ENCODE measurements at places on chromosomes 4 and X.

GRCh38 chr4:154406018-154406795 lies 85.4 kb downstream of the DCHS2 start:
- DNase-seq, result no peak

- no peak for DNase-seq
Measured at GRCh38 chr4:184450045-184450444, 24.3 kb downstream of the IRF2 start.

- no peak for DNase-seq
Measured at GRCh38 chrX:17024886-17025285, 78.4 kb downstream of the REPS2 start.

GRCh38 chr4:140133576-140133975 lies 20.4 kb downstream of the MAML3 start:
- no peak for DNase-seq

- DNase-seq, result no peak
Measured at GRCh38 chr4:159017323-159018026, 85.4 kb upstream of the RAPGEF2 start.

DNA sequence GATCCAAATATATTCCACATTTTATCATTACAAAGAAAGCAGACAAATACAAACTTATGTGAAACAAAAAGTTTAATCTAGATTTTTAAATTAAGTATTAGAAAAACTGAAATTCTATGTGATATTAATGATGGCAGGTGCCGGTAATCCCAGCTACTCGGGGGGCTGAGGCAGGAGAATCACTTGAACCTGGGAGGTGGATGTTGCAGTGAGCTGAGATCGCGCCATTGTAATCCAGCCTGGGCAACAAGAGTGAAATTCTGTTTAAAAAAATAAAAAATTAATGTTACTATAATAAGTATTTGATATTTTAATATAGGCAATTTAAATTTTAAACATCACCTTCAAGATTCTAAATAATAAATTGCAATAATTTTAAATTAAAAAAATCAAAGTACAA lies 400.6 kb downstream of the PABPC4L start:
- DNase-seq, result no peak

GRCh38 chr4:176034499-176034898 lies 31.1 kb upstream of the WDR17 start:
- no peak for DNase-seq

- DNase-seq, result no peak
Measured at GRCh38 chr4:145380123-145380522, 101.5 kb upstream of the SMAD1 start.

GRCh38 chr4:120528428-120528827 lies 394.1 kb downstream of the PRDM5 start:
- no peak for DNase-seq

- no peak for DNase-seq
Measured at GRCh38 chrX:47637546-47638195, 7.9 kb upstream of the CFP start.

DNA sequence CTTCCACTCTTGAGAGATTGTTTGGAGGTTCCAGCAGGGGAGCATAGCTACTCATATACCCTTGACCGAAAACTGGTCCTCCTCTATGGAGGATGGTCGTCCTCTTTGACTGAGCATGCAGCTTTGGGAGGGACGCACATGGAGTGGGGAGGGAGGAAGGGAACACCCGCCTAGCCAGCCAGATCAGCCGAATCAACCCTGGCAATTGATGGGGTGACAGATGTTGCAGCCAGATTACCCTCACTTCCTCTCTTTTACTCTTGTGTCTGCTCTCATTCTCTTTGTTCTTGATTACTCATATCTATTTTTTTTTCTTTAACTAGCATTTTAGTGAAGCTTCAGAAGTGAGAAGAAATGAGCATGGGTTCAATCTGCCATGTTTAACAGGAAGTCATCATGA lies 19.6 kb downstream of the MGST2 start:
- DNase-seq, result no peak

- no peak for DNase-seq
Measured at GRCh38 chrX:147920161-147920666, 8.5 kb downstream of the FMR1 start.

DNA sequence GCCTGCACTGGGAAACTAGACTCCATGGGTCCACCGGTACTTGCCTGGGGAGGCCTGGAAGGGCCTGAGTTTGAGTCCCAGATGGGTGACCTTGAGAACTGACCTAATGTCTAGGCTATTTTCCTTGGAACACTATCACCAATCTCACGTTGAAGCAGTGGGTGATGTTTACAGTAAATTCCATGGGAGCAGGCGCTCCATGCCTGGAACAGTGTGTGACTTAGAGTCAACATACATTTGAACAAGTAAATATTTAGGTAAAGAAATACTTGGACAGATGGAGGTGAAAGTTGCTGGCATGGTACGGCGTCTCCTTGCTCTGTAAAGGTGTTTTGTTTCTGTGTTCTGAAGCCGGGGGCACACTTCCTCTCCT lies 47.5 kb downstream of the TBC1D14 start:
- no peak for DNase-seq

DNA sequence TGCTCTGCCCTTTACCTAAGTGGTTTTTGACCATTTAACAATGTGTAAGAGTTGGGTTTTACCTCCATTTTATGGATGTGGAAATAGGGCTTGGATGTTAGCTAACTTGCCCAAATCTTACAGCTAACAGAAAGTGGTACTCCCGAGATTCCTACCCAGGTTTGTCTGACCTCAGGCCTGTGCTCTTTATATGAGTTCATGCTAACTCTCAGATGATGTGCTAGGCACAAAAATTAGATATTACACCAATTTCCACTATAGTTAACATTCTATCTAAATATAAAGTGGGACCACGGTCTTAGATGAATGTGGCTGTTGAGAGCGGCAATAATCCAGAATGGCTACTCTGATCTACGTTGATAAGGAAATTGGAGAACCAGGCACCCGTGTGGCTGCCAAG lies at the start of gene PTTG2:
Gene PTTG2 (plus strand): TSS at position 301 of the 400 bp plus-strand sequence. CDS start 37 bp downstream, at position 338.
- DNase-seq, result no peak

GRCh38 chr4:121377076-121377475 lies 3.7 kb downstream of the QRFPR start:
- DNase-seq, result no peak

- DNase-seq, result no peak
Measured at GRCh38 chr4:118736900-118737299, 51.7 kb downstream of the METTL14 start.

DNA sequence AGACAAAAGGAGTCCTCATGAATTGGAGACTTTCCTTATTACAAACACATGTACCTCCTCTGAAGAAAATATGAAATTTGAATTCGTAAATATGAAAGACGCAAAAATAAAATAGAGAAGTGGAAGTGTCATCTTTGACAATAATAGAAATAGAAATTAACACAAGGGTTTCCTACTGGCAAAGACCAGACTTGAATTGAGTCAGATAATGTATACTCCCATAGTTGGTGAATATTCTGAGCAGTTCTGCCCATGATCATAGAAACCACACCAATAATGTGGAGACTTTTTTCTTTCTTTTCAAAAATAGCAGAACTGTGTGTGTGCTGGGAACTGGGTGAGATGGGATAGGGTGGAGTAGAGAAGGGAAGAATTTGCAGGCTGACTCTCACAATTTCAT lies 277.7 kb upstream of the TET2 start:
- DNase-seq, result no peak

- DNase-seq, result no peak
Measured at GRCh38 chr4:155403886-155404285, 27.1 kb upstream of the MAP9 start.

Data from stimulated activated CD8-positive, alpha-beta memory T cell treated with anti-CD3 and anti-CD28 coated beads, Interleukin-7, amount 100 ng/mL, for 1 hour (primary cell).